Trophoblast cell (in vitro differentiated cells and primary cell): ENCODE measurements at places on chromosomes 1 and 21.

DNA sequence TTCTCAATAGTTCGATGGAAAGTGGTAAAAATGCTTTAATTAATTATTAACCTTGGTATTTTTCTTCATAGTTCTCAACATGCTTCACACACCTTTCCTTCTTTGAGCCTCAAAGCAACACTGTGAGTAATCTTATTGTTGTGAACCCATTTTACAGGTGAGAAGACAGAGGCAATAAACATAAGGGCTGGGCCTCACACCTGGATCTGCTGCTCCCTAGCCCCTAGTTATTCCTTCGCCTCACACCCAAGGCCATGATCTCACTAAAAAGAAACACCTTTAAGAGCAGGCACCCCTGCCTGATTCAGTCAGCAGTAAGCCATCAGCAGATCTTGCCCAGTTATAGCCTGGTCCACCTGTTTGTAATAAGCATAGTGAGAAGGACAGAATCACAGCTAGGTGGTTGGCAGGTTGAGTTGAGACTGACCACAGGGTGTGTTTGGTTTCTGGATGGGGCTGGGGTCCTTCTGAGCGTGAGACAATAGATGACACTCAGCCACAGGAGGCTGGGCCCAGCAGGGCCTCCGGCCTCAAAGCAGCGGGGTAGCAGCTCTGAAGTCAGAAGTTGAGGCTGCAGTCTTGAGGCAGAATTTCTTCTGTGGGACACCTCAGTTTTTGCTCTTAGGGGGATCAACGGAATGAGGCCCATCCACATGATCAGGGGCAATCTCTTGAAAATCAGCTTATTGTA is 203.9 kb downstream of the RHOU start:
- DNase-seq, result no peak

GRCh38 chr1:184197831-184198230 is 146.3 kb downstream of the TSEN15 start:
- no peak for DNase-seq

DNA sequence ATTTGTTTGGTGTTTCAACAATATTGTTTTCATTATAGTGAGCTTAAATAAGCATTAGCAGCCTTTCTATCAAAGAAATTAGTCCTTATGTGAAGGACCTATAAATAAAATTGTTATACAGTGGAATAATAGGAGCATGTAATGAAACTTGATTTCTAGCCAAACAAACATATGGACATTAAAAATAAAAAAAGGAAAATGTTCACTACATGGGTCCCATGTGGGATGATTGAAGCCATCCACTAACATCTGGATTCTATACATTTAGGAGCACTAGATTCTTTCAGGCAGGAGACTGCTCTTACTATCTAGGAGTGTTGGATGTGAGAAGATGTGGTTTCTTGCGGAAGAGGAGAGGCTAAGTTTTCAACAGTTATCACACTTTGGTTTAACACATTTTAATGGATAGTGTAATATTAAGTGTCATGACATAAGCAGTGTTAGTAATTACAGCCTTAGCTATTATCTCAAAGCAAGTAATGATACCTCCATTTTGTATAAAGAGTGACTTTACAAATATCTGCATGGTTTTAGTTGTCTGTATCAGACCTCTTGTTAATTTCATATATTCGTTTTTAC is 62.3 kb downstream of the LYPLAL1 start:
- DNase-seq, result no peak

GRCh38 chr1:47340227-47340626 is 6.6 kb downstream of the CMPK1 start:
- no peak for DNase-seq

DNA sequence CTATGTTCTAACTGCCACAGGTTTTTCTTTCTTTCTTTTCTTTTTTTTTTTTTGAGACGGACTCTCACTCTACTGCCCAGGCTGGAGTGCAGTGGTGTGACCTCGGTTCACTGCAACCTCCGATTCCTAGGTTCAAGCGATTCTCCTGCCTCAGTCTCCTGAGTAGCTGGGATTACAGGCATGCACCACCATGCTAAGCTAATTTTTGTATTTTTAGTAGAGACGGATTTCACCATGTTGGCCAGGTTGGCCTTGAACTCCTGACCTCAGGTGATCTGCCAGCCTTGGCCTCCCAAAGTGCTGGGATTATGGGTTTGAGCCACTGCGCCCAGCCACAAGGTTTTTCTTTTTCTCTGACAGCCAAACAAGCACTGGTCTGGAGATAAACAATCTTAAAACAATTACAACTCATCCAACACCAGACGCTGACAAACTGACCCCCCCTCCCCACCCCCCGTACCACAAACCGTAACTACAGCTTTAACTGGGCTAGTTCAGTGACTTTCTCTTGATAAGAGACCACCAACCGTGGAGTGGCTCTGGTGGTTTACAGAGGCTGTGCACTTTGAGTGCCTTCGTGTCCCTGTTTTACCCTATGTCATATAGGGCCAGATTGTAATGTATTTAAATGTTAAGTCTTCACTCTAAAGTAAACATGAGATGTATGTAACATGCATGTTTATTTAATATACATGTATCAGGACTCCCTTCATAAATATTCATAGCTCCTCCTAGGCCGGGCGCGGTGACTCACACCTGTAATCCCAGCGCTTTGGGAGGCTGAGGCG is 19.5 kb upstream of the PUM1 start:
- no peak for DNase-seq

DNA sequence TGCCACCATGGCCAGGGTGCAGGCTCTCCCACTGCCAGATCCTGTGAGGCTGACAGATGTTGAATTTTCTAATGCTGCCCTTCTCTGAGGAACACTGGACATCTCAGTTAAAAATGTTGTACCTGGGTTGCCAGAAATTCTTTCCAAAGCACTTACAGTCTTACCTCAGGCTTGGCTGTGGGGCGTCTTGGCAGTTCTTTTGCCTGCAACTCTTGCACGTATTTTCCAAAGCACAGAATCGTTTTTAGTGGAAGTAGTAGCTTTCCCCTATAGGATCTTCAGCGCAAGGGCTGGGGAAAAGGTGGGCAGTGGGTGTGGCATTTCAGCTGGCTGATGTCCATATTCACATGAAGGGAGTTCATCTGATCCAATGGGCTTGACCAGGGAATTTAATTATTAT is 53.9 kb downstream of the EDN2 start:
- no peak for DNase-seq

DNA sequence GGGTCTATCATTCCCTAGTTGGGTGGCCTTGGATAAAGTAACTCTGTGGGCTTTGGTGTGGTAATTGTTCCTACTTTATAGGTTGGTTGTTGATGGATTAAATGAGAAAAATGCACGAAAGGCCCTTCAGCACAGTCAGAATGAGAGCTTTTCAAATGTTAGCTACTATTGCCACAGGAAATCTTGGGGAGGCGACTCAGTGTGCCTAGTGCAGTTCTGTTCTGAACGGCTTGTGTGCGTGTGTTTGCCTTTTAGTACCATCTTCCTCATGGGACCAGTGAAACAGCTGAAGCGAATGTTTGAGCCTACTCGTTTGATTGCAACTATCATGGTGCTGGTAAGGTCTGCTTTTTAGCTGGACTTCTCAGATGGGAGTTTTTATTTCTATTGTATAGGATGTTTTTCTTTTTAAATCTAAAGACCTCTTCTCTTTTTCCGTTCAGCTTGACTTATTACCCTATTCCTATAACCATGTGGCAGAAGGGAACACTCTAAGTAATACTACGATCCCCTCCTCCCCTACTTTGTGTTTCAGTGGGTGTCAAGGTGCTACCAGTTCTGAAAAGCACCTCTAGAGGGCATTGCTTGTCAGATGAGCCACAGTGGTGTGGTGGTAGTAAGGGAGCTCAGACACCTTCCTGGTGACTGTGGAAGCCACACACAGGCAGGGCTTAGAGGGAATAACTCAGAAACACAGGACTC is 9.2 kb downstream of the SFT2D2 start:
- peak; percentile 54 for DNase-seq

DNA sequence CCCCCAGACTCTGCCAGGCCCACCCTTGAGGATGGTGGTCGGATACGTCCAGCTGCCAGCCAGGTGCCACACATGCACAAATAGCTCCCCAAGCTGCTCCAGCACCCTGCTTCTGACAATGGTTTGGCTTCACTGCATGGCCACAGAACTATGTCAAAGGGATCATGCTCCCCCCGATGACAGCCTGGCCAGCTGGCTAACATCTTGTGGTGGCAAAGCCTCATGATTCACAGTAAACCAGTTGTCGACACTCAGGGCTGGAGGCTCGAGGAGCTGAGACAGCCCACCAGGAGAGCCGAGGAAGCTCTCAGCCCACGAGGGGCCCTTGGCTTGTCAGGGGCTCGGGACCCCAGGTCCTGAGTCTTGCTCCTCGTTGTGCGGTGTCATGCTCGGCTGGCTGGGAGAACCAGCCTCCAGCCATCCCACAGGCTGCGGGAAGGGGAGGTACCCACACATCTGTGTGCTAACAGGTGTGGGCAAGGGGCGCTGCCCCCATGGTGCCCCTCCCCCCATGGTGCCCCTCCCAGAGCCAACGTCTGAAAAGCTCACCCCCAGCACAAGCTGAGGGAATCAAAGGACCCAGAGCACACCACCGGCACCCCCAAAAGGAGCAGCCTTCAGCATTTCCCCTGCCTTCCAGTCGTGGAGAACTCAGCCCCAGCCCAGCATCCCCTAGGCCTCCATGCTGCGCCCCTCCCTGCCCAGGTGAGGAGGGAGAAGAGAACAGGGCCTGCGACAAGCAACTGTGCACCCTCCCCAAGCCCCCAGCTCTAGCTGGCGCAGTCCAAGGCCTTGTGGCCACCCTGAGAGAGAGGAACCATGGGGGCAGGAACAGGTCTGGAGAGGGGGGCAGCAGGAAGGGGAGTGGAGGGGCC is 41.2 kb downstream of the KIF21B start:
- no peak for DNase-seq

DNA sequence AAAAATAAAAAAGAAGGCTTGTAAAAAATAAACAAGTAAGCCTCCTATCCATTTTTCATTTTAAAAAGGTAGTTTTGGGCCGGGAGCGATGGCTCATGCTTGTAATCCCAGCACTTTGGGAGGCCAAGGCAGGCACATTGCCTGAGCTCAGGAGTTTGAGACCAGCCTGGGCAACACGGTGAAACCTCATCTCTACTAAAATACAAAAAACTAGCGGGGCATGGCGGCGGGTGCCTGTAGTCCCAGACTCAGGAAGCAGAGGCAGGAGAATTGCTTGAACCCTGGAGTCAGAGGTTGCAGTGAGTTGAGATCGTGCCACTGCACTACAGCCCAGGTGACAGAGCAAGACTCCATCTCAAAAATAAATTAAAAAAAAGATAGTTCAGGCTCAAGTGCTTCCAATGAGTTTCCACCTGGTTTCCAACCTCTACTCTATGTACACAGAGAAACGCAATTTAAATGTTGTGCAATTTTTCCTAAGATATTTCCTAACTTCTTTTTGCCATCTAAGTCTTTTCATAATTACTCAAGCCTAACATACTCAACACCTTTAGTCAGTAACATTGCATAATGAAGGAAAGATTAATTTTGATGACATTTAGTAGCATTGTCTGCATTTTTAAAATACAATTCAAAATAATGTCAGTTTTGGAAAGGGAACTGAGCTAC is 106.3 kb downstream of the KCNT2 start:
- peak; percentile 92 for DNase-seq

- no peak for DNase-seq
Observed at GRCh38 chr1:8551057-8551456, 233.1 kb downstream of the SLC45A1 start.

- no peak for DNase-seq
Observed at GRCh38 chr1:978069-978834, 3.6 kb downstream of the PERM1 start.

DNA sequence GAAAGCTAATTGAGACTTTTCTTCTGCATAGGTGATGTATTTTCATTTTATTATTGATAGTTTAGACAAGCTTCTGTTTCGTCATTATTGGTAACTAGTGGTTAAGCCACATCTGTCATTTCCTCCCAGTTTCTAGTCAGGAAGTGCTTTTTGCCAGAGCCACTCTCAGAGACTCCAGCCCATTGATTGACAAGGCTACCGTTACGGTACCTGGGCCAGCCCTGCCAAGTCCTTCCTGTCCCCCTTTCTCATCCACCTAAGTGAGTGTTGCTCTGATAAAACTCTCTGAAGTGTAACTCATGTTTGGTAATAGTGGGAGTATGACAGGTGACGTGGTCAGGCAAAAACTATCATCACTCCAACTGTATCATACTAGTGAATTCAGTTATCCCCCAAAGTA is 29.6 kb upstream of the AGL start:
- DNase-seq, result no peak

GRCh38 chr1:42162181-42162580 is 2.4 kb downstream of the GUCA2A start:
- DNase-seq, result no peak

DNA sequence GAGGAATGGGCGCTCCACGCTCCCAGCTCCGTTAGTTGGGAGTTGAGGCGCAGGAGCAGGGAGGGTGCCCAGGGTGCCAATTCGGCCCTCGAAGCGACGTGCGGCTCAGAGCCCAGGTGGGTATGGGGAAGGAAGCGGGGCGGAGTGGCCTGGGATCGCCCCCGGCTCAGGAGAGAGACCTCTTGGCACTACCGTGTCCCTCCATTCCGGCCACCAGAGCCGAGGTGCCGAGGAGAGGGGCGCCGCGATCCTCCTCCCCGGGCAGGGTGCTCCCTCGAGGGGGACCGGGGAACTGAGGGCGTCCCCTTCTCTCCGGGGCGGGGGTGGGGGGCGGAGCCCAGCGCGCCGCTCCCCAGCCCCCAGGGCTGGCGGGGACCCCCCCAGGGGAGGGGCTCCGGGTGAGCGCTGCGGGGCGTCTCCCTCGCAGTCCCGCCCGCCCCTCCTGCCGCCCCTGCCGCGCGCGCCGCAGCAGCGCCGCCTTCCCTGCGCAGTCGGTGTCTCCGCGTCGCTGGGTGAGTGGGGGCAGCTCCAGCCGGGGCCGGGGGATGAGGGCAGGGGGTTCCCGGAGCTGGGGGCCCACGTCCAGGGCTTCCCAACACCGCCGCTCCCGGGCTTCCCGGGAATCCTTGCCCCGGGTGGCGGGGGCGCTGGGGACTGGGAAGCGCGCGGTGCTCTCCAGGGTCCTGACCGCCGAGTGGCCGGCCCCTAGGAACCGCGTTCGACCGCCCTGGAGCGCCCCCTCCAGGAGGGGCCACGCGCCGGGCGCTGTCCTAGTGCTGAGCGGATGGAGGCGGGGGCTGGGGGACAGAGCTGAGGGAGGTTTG is at the start of gene HPCA:
TSS of gene HPCA (plus strand) at position 488 of the 824 bp plus-strand sequence. CDS start 2,408 bp downstream, outside the sequence.
- DNase-seq, result peak; percentile 68

GRCh38 chr1:22677931-22678896 is 25.2 kb downstream of the C1QB start:
- DNase-seq, result no peak
